Effector memory CD4-positive, alpha-beta T cell (primary cell): ENCODE measurements at places on chromosomes 5 and 9.

DNA sequence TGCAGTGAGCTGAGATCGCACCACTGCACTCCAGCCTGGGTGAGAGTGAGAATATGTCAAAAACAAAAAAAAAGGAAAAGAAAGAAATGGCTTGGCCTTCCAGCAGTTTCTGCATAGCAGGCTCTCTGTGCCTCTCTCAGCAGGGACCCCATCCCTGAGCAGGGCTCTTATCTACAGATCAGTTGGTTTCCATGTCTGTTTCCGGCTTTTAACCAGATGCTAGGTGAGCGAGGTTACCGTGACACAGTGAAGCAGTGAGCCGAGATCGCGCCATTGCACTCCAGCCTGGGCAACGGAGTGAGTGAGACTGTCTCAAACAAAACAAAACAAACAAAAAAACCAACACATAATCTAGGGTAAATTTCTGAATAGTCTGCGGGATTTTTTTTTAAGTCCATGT, 51.4 kb downstream of the COL5A1 start:
- no peak for DNase-seq

- DNase-seq = no peak
Measured at GRCh38 chr9:121694600-121694999, 43.2 kb downstream of the DAB2IP start.

- DNase-seq = no peak
Measured at GRCh38 chr9:134358662-134359319, 32.5 kb downstream of the RXRA start.

GRCh38 chr9:98176391-98177259, 15.8 kb downstream of the CORO2A start:
- no peak for DNase-seq

DNA sequence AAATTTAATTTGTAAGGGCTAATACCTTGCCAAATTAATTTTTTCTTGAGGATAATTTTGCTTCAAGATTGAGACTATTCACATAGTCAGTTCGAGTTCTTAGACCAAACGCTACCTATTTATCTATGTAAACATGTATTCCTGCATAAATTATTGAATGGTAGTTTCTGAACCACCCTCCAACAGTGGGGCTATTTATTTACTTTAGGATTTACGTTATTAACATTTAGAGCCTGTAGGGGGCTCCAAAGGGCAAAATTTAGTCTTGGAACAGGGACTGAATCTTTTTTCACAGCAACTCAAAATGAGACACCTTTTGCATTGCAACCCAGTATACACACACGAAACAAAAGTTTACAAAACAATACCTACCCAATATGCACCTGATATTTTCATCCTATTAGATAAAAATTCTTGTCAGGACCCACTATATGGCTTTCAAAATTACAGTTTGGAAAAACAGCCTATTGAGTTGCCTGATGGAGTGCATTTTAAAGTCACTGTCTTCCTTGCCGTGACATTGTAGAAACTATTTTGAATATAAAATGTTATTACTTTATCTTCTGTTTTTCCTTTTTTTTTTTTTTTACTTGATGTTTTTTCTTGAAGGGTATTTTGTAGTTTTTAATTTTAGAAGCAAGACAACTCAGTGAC, 47.1 kb upstream of the POU4F3 start:
- no peak for DNase-seq

- DNase-seq = peak; percentile 34
Measured at GRCh38 chr5:91225848-91226686, 157.1 kb downstream of the ARRDC3 start.

- no peak for DNase-seq
Measured at GRCh38 chr9:99868845-99869244, 37.6 kb upstream of the STX17 start.

GRCh38 chr9:134057307-134057657, 10.5 kb downstream of the BRD3 start:
- no peak for DNase-seq

GRCh38 chr5:55601204-55601618, 66.4 kb upstream of the PLPP1 start:
- no peak for DNase-seq

GRCh38 chr9:122562134-122562760, 9.3 kb downstream of the OR1N2 start:
- no peak for DNase-seq

- DNase-seq = no peak
Measured at GRCh38 chr9:129983891-129984290, 59.1 kb downstream of the FNBP1 start.

- DNase-seq = no peak
Measured at GRCh38 chr9:123331346-123332060, 24.5 kb upstream of the CRB2 start.

- no peak for DNase-seq
Measured at GRCh38 chr9:209143-209758, 5.4 kb upstream of the DOCK8 start.

GRCh38 chr5:127957183-127957582, 126.4 kb upstream of the SLC12A2 start:
- DNase-seq = no peak

GRCh38 chr5:116459301-116459700, 115.3 kb downstream of the SEMA6A start:
- no peak for DNase-seq

DNA sequence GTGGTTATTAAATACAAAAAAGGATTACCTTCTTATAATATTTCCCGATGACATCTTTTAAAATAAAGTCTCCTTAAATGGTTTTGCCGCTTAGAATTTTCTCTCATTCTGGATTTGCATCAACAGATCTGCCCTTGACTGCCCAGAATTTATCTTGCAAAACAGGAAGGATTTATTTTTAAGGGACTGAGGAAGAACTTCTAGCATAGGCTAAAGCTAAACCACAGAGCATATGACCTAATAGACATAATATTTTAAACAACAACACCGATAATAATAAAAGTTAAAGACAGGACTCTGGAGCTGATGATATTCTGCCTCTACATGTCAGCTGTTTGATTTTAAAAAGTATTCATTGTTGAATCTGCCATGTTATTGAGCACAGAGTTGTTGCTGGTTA, 145.3 kb upstream of the ADCY2 start:
- no peak for DNase-seq

- no peak for DNase-seq
Measured at GRCh38 chr5:775961-776861, 8.3 kb downstream of the ZDHHC11B start.

DNA sequence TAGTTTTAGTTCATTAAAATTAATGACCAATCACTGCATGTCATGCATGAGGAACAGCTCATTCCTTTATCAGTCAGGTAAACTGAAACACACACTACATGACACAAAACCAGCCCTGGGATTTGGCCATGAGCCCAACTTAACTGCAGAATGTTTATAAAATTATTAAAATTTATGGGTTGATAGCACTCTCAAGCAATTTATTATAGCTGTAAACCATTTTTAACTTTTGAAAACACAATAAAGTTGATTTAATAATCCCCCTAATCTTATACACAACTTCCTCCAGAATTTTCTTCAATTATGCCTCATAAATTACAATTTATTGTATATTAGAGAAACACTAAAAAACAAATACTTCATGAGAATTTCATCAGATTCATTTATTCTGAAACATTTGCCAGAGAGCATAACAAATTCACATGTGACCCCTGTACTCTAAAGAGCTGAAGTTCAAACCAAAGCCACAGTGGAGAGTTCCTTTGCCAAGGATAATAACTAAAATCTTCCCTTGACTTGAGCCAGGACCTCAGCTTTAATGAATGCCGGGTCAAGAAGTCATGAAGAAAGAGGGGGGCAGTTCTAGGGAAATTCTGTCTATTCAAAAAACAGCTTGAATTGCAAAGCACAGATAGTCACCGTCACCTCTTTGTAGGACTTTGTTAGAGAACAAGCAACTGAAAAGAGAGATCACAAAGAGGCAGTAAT, 763.7 kb upstream of the GRAMD2B start:
- no peak for DNase-seq

GRCh38 chr9:76114144-76114543, 223.7 kb downstream of the PCSK5 start:
- no peak for DNase-seq

- DNase-seq = no peak
Measured at GRCh38 chr9:100856238-100856637, 172.3 kb upstream of the PLPPR1 start.

- DNase-seq = no peak
Measured at GRCh38 chr9:3862561-3862960, 336.8 kb upstream of the RFX3 start.

DNA sequence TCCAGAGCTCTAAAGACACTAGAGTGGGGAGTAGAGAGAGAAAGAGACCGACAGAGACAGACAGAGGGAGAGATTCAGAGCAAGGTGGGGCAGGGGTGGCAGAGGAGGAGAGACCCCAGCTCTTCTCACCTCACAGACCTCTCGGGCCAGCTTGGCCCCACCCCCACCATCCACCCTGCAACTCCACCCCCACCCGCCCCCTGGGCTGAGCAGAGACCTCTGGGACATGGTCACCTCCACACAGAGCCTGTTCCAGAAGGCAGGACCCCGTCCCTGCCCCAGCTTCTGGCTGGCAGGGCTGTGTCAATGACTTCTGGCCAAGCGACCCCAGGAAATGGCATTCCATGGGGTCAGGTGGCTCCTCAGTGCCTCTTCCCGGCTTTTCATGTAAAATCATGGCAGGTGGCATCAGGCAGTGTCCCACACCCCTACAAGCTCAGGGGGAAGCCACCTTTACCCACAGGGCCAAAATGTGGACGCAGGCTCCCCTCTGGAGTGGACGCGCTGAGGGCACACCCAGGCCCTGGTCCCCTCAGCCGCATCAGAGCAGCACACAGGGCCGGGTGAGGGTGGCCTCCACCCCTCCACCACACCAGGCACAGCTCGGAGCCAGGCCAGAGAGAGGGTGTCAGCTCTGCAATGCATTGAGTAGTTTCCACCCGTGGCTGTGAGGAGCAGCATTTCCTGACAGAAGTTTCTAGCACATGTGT, 131.2 kb upstream of the LPCAT1 start:
- no peak for DNase-seq

DNA sequence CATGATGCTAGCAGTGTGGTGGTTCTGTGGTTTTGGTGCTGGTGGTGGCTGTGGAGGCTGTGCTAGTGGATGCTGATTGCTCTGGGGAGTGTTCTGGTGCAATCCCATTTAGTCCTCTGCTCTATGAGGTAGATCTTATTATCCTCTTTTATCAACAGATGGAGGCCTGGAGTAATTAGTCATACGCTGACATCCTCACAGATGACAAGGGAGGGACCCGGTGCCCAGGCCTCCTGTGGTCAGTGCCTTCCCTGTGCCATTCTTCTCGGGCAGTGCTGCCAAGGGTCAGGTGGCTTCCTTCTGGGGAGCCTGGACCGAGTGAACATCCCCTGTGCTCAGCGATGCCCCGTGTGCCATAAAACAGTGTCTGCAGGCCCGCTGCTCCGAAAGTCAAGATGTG, 74.5 kb downstream of the COL5A1 start:
- no peak for DNase-seq

DNA sequence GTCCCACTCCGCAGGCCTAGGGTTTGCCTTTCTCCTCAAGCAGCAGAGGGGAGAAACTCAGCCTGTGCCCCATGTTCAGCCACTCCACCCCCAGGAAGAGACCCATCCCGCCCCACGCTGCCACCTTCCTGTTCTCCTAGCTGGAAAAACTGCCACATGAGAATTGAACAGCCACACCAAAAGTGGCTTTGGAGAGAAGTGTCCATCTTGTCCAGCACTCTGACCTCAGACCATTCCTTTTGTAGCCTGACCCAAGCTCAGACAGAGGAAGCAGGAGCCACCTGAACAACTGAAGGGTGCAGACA, 8.3 kb upstream of the SLC25A48 start:
- DNase-seq = no peak

GRCh38 chr5:2896371-2897275, 145.1 kb upstream of the IRX2 start:
- DNase-seq = no peak

- no peak for DNase-seq
Measured at GRCh38 chr5:53479590-53480415, 626 bp upstream of the FST start.

- DNase-seq = no peak
Measured at GRCh38 chr5:65612298-65612907, 11.7 kb downstream of the TRIM23 start.

- DNase-seq = no peak
Measured at GRCh38 chr9:88713010-88713409, 178.0 kb downstream of the NXNL2 start.

DNA sequence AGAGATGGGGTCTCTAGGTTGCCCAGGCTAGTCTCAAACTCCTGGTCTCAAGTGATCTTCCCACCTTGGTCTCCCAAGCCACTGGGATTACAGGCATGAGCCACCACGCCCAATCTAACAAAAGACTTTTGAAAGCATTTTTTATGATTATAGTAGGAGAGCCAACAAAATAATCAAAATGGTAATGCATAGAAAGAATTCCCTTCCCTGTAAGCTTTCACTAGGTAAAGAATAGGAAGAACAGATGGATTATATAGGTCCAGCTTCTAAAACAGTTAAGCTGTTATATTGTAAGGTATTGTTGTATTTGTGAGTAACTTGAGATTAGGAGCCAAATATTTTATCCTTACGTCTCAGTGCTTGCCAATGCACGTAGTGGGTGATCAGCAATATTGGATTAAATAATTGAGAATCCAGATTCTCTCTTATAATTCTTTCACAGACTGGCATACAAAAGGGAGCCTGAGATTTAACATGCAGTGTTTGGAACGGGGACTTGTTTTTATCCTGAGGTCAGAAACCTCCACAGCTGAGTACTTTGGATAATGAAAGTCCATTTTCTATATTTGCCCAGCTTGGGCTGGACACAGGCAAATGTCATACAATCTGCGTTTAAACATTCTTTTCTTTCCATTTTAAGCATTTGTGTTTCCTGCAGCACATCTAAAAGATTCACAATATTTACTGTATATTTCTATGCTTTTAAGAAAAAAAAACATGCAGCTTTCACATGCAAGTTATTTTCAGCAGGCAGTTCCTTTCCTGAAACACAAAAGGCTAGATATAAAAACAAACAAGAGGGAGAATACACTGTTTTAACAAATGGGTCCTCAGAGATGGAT, 238.4 kb downstream of the ARRDC3 start:
- DNase-seq = no peak

- DNase-seq = no peak
Measured at GRCh38 chr9:82443312-82443711, 454.7 kb downstream of the SPATA31D1 start.

GRCh38 chr9:135060461-135061116, 26.9 kb upstream of the OLFM1 start:
- no peak for DNase-seq

DNA sequence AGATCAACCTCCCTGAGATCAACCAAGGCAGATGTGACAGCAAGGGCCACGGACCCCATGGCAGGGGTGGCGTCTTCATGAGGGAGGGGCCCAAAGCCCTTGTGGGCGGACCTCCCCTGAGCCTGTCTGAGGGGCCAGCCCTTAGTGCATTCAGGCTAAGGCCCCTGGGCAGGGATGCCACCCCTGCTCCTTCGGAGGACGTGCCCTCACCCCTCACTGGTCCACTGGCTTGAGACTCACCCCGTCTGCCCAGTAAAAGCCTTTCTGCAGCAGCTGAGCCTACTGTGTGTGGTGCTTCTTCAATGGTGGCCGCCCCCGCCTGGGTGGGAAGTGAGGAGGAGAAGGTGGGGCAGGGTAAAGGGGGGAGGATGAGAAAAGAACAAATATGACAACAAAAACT, 8.3 kb downstream of the GPX3 start:
- DNase-seq = no peak
